ENCODE measurements at places on chromosomes 2 and 18.

DNA sequence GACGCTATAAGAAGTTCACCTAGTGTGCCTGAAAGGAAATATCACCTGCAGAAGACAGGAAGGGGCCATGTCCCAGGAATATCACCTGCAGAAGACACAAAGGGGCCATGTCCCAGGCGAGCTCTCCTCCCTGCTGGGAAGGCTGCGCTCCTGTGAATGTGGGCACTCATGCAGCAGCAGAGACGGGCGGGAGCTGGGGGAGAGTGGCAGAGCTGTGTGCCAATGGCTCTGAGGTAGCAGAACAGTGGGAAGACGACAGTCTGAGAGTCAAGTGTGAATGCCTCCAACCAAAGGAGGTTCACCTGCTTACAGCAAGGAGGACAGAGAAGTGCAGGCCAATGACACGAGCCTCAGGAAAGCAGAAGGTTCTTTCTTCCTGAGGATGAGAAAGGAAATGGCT lies 117.9 kb upstream of the SALL3 start:
- no peak for DNase-seq

- no peak for DNase-seq
These were observed 181.0 kb downstream of the SLC39A10 start for GRCh38 chr2:195838002-195838401.

- no peak for DNase-seq
These were observed 18.6 kb downstream of the HIBCH start for GRCh38 chr2:190301032-190301431.

- DNase-seq, result no peak
These were observed 179.7 kb downstream of the WDPCP start for GRCh38 chr2:63408530-63408929.

DNA sequence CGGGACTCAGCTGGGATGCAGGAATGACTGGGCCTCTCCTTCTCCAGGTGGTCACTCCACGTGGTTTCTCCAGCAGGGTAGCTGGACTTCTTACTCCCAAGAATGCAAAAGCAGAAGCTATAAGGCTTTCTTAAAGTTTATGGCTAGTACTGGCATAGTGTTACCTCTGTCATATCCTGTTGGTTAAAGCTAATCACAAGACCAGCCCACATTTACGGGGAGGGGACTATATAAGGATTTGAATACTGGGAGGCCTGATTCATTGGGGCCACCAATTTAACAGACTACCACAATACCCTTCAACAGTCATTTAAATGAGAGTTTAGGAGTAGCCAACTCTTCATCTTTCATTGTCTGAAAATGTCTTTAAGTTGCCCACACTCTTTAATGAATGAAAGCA lies 94.4 kb upstream of the TSPYL6 start:
- no peak for DNase-seq

- DNase-seq, result no peak
These were observed 374.6 kb downstream of the IRS1 start for GRCh38 chr2:226424971-226425370.

DNA sequence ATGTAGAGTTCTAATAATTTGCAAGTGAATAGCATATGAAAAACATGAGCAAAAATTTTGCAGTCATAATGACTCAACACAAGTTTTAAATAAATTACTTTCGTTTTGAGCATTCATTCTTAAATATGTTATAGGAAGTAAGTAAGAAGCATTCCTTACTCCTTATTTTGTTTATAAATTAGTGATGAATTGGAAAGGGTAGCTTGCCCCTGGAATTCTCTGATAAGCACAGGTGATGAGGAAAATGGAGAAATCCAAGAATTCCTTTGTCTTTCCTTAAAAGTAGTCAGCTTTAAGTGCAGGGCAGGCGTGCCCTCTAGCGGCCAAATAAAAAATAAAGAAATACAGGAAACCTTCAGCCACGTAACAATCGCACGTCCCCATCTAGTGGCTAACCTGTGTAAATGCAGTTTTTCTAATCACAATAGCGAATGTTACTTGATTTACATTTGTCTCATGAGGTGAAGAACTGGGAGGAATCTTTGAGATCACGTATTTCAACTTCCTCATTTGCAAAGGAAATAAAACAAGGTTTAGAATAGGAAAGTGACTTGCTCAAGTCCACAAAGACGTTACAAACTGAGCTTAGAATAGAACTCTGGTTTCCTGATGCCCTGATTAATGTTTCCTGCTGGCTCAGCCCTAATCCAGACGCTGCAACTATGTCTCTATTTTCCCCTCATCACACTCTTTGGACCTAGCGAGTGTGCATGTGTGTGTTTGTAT lies 47.2 kb upstream of the ZNG1B start:
- peak; percentile 5 for DNase-seq

- no peak for DNase-seq
These were observed 62.5 kb upstream of the B3GNT2 start for GRCh38 chr2:62133320-62133823.

DNA sequence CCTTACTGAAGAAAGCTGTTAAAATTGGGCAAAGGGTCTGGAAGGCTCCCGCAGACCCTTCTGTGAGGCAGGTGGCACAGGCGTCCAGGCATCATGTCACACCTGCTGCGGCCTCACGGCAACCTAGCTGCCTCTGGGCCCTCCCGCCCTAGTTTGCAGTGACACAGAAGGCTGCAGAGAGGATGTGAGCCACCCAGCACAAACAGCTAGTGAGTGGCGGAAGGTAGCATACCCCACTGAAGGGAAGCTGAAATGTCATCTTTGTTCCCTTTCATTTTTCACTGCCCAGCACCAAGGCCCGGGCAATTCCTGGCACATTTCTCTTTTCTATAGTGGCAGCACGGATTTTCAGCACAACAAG lies 53.8 kb downstream of the TRAPPC12 start:
- DNase-seq, result no peak

GRCh38 chr18:42414756-42415454 lies 459.9 kb downstream of the PIK3C3 start:
- no peak for DNase-seq

DNA sequence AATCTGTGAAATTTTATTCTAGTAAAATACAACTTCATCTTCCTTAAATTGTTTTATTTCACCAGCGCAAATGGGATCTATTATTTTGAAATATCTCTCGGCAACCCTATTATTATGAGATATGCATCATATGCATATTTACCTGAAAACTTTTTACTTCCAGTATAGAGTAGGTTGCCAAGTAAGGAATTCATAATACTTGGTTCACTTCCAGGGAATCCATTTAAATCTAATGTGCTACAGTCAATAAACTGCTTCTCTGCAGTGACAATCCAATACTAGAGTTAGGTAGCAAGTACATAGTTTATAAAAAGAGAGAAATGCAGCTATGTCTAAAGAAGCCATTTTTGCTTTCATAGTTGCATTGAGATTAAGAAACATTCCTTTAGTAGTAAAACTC lies 88.8 kb upstream of the FAM117B start:
- DNase-seq, result no peak

DNA sequence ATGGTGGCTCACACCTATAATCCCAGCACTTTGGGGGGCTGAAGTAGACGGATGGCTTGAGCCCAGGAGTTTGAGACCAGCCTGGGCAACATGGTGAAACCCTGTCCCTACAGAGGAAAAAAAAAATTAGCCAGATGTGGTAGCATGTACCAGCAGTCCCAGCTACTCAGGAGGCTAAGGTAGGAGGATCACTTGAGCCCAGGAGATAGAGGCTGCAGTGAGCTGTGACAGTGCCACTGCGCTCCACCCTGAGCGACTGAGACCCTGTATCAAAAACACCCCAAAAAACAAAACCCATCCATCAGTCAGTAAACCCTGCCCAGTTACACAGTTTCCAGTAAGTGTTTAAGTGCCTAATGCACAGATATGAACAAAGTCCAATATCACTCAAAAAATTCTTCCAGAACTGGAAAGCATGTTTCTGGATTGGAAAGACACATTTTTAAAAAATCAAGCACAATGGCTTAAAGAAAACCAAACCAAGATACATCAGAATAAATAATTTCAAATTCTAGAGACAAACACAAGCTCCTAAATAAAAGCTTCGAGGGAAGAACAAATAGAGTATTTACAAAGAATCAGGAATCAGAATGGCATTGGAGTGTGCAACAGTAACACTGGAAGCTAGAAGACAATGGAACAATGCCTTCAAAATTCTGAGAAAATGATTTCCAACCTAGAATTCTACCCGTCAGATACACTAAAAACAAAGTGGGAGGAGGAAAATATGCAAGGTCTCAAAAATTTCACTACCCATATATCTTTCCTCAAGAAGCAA lies 72.4 kb downstream of the TLK1 start:
- DNase-seq, result no peak

GRCh38 chr2:229243890-229244560 lies 27.1 kb downstream of the PID1 start:
- no peak for DNase-seq

DNA sequence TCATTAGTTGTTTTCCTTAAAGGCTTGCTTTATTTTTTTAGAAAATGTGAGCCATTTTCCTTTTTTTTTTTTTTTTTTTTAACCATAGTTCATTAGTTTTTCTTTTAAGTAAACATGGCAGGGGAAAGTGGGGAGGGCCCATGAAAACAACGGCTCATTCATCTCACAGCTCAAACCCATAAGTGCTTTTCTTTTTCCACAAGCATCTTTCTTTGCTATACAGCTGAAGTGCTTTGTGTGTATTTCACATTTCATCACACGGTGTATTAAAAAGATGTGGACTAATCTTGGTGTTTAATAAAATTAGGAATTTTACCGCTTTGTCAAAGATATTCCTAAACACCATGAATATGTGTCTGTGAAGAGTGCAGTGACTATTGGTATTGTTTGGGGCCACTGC lies 41.6 kb downstream of the RHBDD1 start:
- no peak for DNase-seq

GRCh38 chr18:11274144-11274794 lies 124.9 kb upstream of the PIEZO2 start:
- no peak for DNase-seq

DNA sequence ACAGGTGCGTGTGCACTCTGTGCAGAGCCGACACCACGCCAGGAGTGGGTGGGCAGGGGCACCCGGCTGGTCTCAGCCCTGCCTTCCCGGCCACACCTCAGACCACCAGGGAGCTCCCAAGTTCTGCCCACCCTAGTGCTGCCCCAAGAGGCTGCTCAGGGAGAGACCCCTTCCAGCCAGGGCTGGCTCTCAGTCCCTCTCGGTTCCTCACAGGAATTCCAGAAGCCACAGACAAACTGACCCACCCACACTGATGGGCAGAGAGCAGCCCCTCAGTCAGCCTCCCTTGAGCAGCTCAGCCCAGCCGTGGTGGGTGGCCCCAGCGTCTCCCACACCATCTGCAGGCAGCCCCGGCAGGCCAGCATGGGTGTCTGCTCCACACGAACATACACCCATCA lies 33.8 kb downstream of the GPC1 start:
- DNase-seq, result no peak

- no peak for DNase-seq
These were observed 145.7 kb downstream of the CERS6 start for GRCh38 chr2:168601741-168602140.

GRCh38 chr2:234932591-234933168 lies 19.1 kb upstream of the SH3BP4 start:
- no peak for DNase-seq

- DNase-seq, result no peak
These were observed 319.9 kb upstream of the SALL3 start for GRCh38 chr18:78659748-78660147.

GRCh38 chr18:74898965-74899364 lies 301.3 kb downstream of the ZNF407 start:
- DNase-seq, result no peak

DNA sequence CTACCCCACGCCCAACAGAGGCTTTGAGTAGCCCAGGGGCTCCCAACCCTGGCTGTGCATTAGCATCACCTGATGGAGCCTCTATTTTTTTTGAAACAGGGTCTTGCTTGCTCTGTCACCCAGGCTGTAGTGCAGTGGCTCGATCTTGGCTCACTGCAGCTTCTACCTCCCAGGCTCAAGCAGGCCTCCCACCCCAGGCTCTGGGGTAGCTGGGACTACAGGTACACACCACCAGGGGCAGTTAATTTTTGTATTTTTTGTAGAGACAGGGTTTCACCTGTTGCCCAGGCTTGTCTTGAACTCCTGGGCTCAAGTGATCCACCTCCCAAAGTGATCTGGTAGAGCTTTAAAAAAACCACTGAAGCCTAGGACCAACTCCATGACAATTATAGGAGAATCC lies 394.8 kb upstream of the ATP5MC3 start:
- no peak for DNase-seq

GRCh38 chr2:70561893-70562292 lies 8.3 kb upstream of the TGFA start:
- DNase-seq, result no peak

- DNase-seq, result no peak
These were observed 94.4 kb upstream of the ASAP2 start for GRCh38 chr2:9112079-9112721.

- DNase-seq, result no peak
These were observed 71.1 kb upstream of the HK2 start for GRCh38 chr2:74762789-74763188.

GRCh38 chr2:39373181-39373802 lies 63.8 kb downstream of the MAP4K3 start:
- DNase-seq, result no peak

DNA sequence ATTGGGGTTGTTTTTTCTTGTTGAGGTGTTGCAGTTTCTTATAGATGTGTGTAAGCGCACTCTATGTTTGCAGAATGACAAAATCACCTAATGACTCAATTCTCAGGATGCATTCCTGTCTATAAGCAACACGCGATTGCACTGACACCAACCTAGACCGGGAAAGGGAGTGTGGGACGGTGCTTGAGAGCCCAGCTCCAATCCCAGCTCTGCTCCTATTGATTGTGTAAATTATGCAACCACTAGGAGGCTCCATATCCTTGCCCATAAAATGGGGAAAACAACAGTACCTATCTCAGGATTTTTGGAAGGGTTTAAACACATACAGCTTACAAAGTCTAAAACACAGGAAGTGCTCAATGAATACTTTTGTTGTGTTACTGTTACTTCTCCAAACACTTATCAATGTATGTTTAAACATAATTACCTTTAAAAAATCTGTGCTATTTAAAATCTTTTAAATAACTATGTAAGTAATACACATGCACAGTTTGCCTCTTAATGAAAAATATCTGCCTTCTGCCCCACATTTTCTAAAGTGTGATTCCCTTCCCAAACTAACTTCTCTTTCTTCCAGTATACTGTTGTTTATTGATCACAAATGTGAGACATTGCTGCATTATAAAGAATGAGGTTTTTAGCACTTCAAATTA lies 132.5 kb downstream of the SPHKAP start:
- no peak for DNase-seq

DNA sequence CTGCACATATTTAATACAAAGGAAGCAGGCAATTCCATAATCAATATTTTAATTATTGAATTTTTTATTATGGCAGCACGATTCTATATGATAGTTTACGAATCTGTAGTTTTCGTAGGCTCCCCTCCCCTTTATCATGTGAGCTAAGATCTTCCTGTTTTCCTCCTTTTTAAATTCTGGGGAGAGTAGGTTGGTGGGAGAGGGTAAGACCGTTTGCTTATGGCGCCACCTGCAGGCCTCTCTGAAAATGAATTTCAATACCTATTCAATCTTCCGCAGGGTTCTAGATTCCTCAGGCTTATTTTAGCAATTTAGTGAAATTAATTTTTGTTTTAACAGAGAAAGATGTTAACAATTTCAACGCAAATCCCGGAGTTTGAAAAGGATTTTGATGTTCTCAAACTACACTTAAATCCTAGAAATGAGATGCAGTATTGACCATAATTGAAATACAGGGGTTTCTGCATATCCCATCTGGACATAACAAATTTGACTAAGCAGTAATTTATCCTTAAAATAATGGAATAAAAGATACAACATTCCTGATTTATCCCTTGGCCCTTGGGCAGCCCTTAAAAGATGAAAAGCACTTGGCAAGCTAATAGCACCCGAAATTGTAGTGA lies 12.8 kb upstream of the GBX2 start:
- DNase-seq, result no peak

All from stimulated activated CD4-positive, alpha-beta T cell treated with anti-CD3 and anti-CD28 coated beads, Interleukin-15, amount 100 ng/mL, for 1 hour (primary cell).